ENCODE measurements at places on chromosomes 7 and 10.

DNA sequence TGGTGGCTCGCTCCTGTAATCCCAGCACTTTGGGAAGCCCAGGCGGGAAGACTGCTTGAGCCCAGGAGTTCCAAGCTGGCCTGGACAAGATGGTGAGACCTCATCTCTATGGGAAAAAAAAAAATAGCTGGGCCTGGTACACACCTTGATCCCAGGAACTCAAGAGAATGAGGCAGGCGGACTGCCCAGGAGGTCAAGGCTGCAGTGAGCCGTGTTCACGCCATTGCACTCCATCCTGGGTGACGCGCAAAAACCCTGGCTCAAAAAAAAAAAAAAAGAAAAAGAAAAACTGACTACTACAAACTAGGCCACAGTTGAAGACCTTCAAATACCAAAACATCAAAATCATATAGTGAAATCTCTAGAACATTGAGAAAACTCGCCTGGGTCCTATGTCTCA lies 3.9 kb downstream of the BRAT1 start:
- DNase-seq, result no peak

GRCh38 chr7:7321681-7322080 lies 139.3 kb downstream of the C1GALT1 start:
- no peak for DNase-seq

GRCh38 chr10:117341061-117341460 lies 34.2 kb downstream of the PDZD8 start:
- DNase-seq, result no peak

GRCh38 chr10:70579234-70580002 lies 23.1 kb downstream of the PRF1 start:
- no peak for DNase-seq

GRCh38 chr7:135380351-135380750 lies 129.6 kb downstream of the CNOT4 start:
- no peak for DNase-seq

- no peak for DNase-seq
These were observed 41.9 kb upstream of the MBL2 start for GRCh38 chr10:52814506-52814905.

DNA sequence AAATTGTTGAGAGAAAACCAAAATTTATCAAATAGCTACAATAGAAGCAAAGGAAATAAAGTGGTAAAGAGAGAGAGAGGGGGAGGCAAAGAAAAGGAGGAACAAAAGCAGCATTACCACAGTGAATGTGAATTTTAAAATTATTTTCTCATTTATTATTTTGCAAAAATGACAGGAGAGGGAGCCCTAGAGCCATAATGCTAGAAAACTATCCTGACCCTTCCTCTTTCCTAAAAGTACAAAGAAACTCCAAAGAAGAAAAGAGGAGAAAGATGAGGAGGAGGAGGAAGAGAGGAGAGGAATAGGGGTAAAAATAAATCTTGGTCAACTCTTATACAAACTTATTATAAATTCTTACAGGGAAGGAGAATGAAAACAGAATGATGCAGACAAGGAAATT lies 921.5 kb downstream of the NRG3 start:
- no peak for DNase-seq

Measured in stimulated activated CD8-positive, alpha-beta memory T cell treated with anti-CD3 and anti-CD28 coated beads, Interleukin-15, amount 100 ng/mL, for 4 hours (primary cell).